Stimulated activated CD8-positive, alpha-beta memory T cell treated with anti-CD3 and anti-CD28 coated beads, Interleukin-2, amount 100 ng/mL, for 1 hour (primary cell): ENCODE measurements at places on chromosomes 7 and 10.

- DNase-seq, result no peak
These were observed 52.3 kb upstream of the SEMA3D start for GRCh38 chr7:85239109-85239508.

DNA sequence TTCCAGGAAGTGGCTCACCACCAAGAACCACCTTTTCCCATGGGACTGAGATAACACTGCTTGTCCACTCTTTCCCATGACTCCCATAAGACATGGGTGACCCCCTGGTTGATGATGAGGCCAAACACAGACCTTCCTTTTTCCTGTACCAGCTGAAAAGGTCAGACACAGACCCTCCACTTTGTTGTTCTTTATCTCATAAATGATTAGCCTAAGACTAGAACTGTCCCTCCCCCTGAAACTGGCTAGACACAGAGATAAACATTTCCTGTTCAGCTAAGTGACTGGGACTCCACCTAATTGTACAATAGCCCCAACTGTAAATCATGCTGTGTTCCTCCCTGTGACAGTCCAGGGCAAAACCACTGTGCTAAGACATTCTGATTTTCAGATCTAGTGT, 8.2 kb upstream of the NRG3 start:
- no peak for DNase-seq

GRCh38 chr7:1244700-1245523, 12.2 kb downstream of the UNCX start:
- no peak for DNase-seq

GRCh38 chr10:17756557-17757217, 4.7 kb downstream of the TMEM236 start:
- DNase-seq, result no peak

DNA sequence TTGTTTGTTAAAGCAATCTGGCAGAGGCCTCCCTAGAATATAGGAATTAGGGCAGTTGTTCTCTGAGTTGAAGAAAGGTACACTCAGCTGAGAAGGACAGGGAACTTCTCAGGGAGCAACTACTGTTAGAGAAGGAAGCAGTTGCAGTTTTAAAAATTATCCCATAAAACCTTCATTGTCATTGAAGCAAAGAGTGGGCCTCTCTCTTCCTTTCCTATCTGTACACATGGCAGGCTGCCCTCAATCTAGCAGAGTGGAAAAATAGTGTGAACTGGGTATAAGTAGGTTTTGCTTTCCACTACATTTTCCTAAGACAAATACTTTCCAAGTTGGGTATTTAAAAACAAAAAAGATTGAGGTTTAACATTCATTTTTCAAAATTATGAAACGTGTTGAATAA, 236.7 kb upstream of the KLF14 start:
- no peak for DNase-seq

GRCh38 chr7:111780527-111780926, 218.2 kb upstream of the IMMP2L start:
- DNase-seq, result no peak

DNA sequence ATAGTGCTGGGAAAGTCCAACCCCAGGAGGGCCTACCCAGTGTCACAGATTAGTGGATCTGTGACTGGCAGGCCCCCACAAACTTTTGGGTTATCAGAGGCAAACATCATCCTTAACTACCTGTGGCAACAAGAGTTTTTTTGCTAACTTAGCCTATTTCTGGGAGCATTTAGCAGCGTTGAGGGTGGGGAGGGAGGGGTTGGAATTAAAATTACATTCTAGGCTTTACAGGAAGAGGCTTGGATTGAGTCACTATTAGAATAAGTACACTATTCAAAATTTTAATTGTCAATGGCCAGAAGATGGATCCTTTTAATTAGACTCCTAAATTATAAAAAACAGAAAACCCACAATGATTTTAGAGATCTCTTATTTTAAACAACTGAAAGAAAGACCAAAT, 267.9 kb upstream of the NPSR1 start:
- DNase-seq, result no peak

DNA sequence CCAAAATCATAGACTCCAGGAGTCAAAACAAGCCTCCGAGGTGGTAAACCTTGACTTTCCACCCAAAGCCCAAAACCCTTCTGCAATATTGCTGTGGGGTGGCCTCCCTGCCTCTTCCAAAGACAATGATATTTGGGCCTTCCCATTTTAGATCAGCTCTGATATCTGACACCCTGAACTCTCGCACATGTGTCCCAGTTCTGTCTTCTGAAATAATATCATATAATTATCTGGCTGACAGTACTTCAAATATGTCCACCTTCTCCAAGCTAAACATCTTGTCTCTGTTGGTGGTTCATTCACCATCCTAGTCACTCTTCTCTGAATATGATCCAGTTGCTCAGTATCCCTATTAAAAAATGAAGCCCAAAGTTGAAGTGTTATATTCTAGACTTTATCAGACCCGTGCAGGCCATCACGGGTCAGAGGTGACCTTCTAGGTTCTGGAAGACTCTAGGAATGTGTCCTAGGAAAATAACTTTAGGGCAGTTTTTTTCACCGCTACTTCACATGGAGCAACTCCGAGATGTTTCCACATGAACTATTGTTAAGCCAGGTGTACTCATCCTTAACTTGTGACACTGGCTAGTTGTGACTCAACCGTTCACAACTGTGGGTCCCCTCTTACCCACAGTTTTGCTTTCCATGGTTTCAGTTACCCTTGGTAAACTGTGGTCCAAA, 6.3 kb downstream of the TECTB start:
- DNase-seq, result no peak

DNA sequence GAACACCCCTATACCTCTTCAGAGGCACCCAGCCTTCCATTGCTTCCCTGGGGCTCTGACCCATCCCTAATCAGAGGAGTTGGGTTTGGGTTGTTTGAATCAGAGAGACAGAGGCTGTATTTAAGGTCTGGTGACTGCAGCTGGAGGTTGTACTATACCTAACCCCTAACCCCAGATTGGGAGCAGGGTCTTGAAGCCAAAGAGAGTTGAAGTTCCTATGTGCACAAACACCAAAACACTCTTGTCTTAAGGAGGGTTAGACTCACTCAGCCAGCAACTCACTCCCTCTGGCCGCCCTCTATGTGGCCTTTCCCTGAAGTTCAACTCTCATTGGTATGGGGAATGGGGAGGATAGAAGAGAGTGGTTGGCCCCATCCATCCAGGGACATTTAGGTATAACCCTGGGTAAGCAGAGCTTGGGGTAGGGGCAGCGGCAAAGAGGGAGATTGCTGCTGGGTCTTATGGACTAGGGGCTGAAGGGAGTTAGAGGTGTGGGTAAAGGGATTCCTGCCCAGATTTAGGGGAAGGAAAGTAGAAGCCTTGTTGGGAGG, 80.0 kb downstream of the PAX2 start:
- DNase-seq, result no peak

GRCh38 chr10:123144697-123145541, 3.0 kb upstream of the HMX2 start:
- DNase-seq, result no peak

DNA sequence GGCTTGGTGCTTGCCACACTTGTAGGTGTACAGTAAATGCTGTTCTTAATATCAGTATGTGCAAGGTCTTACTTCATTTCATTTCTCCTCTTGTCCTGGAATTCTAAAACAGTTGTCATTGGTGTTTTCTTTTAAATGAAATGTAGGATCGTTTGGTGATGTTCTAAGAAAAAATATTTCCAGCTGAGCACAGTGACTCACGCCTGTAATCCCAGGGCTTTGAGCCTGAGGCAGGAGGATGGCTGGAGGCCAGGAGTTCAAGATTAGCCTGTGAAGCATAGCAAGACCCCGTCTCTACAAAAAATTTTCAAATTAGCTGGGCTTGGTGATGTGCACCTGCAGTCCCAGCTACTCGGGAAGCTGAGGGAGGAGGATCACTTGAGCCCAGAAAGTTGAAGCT, 32.6 kb upstream of the ELN start:
- DNase-seq, result no peak

DNA sequence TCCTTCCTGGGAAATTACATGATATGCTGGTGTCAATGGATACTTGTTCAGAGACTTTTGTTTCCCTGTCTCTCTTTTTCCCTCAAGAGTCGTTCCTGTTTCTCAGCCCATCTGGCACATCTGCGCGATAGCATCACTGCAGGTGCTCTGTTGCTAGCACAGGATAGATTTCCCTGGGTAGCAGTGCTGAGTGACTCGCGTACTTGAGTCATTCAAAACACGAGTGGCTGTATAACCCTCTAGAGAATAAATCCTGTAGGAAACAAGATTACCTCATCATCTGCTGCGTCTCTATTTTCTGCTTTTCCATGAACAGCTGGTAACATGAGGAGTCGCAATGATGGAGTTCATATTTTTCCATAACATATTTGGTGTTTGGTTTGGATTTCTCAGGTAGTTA, 452.0 kb upstream of the FZD8 start:
- DNase-seq, result no peak

- no peak for DNase-seq
These were observed 21.3 kb upstream of the ANK3 start for GRCh38 chr10:60410970-60411369.

DNA sequence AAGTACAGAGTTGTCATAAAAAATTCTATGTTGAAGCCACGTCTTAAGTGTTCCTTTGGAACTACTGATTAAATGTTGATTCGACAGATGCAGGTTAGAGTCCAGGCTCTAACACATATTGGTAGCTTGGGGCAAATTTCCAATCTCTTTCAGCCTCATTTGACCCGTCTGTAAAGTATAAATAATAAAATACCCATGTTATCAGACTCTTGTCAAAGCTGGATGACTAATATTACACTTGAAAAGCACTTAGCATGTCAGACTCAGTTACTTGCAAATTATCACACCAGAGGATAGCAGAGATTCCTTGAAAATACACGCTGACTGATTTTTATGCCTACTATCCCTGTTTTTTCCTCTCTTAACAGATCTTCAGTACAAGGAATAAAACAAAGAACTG, 18.1 kb upstream of the MACC1 start:
- no peak for DNase-seq

GRCh38 chr7:20310301-20310700, 20.4 kb upstream of the ITGB8 start:
- no peak for DNase-seq

DNA sequence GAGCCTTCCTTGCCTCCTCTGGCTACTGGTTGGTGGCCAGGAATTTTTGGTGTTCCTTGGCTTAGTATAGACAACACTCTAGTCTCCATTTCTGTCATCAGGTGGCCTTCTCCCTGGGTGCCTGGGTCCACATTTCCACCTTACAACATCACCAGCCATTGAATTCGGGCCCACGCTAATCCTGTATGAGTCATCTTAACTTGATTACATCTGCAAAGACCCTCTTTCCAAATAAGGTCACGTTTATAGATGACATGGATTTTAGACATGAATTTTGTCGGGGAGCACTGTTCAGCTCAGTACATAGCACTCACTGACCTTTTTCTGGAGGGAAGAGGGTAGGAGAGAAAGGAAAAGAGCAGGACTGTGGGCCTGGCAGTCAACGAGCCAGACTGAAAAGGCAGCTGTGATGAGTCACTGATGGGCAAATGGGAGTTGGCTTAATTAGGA, 39.4 kb downstream of the MMRN2 start:
- no peak for DNase-seq
